T-helper 1 cell (primary cell): ENCODE measurements at places on chromosomes 3 and 15.

- DNase-seq = no peak
These were observed at the start of gene ANKDD1A for GRCh38 chr15:64911311-64912186. Gene ANKDD1A (plus strand): TSS chr15:64911902. CDS start chr15:64911931, 29 bp downstream.

- DNase-seq = peak; percentile 14
These were observed 718 bp downstream of the BNIP2 start for GRCh38 chr15:59688423-59688781.

DNA sequence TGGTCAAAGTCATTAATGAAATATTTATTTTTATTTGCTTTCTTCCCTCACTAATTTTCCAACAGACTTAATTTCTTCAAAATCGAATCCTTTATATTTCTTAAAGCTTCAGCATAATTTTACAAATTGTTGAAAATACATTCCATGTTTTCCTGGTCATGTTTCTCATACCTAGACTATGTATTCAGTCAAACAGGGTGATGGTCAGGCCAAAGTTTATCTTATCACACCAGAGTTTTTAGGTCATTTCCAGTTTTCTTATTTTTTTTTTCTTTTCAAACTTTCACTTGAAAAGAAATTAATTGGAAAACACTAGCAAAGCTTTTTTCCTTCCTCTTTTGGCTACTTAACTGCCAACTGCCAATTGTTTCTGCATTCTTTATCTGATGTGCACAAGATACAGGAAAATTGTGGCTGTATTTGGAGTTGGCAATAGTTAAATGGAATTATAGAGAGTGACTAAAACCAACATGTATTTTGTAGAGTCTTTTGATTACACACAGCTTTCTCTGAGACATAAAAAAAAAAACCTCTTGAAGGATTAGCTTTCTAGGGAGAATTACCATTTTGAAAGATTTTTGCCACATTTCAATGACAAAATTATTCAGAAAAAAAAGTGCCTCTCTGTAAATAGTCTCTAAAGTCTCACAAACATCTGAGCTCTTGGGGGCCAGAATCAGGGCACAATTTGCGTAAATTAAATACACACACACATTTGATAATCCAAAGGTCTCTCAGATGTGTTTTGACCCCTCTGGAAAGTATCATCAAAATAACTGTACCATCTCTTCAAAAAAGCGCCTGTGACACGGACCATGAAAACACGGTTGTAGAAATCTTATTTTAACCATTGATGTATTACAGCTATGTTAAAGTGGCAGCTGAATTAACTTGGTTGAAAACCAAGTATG is 603.2 kb upstream of the KCNMB2 start:
- DNase-seq = no peak

DNA sequence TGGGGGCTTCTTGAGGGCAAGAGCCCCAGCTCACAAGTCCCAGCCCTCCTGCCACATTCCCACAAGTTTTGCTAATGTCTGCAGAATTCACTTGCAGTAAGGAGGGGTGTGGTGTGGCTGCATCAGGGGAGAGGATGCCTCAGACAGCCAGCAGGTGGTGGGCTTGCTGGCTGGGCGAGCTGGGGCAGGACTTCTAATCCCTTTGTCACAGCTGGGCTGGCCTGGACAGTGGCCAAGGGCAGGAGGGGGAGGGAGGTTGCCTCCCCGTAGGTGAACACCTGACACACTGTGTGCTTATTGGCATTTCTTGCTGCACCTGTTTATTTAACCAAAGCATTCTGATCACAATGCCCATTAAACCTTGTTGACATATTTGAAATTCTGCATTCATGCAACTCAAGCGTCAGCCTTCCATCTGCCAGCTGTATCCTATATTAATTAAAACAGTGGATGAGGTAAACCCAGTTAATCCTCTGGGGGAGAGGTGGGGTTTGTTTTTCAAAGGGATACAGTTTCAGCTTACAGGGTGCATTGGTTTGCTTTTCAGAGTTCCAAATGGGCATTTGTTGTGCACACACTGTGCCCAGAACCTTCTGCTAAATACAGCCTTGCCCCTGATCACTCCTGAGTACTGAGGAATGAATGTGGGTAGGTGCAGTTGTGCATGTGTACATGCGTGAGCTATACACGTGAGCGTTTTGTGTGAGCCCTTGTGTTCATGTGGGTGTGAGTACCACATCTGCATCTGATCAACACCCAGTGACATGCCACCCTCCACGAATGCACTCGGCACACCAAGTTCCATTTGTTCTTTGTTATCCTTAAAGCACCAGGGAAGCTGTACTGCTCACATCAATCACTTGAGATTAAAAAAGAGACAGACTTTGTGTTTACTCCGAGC is 268.7 kb downstream of the XXYLT1 start:
- DNase-seq = peak; percentile 11

GRCh38 chr3:112770032-112770626 is 76.5 kb downstream of the CD200R1L start:
- DNase-seq = no peak

DNA sequence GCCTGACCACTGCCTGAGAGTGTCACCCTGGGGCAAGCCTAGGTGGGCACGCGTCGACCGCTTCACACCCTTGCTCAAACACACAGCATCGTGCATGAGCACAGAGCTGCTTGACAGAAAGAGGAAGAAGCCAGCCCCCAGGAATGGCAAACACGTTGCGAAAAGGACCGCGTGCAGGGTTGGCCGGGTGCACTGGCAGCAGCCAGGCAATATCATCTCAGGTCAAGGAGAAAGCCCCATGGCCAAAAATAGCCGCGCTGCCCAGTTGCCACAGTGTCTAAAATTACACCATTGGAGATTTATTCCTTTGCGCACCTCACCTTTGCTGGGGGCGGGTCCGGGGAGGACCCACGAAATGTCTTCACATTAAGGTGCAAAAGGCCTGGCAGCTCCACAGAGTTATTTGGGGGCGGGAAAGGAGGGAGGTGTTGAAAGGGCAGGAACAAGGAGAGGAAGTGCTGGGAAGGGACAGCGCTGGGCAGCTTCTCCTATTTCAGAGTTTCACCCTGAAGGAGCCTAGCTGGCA is 44.7 kb upstream of the NR2F2 start:
- no peak for DNase-seq

- no peak for DNase-seq
These were observed 18.2 kb upstream of the EHHADH start for GRCh38 chr3:185272033-185272432.

GRCh38 chr3:186361762-186362536 is at the start of gene DGKG:
Gene DGKG (minus strand): TSS chr3:186362234. CDS start chr3:186320459, 41,775 bp downstream.
- no peak for DNase-seq

DNA sequence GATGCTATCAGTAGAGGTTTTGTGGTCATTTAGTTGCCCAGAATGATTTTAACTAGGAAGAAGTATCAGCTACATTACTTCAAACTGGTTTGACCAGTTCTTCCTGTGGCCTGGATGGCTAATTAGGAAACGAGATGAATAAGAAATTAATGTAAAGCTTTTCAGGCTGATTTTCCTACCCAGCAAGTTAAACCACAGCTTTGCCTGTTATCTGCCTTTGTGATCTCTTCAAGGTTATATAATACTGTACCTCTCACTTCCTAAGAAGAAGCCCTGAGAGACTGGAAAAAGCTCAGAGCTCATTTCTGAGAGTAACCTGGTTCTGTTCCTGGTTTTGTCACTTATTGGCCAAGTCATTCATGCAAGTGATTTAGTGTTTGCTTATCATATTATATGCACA is 782.2 kb upstream of the GOLIM4 start:
- no peak for DNase-seq

GRCh38 chr3:174331095-174331800 is 527.9 kb upstream of the NAALADL2 start:
- no peak for DNase-seq

DNA sequence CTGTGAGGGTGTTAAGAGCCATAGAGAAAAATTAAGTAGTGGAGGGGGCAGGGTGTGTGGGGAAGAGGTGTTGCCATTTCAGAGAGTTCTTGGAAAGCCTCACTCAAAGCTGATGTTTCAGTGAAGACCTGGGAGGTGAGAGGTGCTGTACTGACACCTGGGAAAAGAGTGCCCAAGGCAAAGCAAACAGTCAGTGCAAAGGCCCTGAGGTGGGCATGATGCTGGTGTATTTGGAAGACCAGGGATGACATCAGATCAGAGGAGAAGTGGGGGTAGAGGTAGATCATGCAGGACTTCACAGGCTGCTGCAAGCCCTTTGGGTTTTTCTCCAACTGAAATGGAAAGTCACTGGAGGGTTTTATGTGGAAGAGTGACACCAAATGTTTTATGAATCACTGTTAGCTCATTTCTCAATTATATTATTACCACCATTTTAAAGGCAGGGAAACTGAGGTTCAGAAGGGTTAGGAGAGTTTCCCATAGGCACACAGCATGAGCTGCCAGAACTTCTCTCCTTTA is 42.8 kb upstream of the SMAD3 start:
- DNase-seq = no peak

DNA sequence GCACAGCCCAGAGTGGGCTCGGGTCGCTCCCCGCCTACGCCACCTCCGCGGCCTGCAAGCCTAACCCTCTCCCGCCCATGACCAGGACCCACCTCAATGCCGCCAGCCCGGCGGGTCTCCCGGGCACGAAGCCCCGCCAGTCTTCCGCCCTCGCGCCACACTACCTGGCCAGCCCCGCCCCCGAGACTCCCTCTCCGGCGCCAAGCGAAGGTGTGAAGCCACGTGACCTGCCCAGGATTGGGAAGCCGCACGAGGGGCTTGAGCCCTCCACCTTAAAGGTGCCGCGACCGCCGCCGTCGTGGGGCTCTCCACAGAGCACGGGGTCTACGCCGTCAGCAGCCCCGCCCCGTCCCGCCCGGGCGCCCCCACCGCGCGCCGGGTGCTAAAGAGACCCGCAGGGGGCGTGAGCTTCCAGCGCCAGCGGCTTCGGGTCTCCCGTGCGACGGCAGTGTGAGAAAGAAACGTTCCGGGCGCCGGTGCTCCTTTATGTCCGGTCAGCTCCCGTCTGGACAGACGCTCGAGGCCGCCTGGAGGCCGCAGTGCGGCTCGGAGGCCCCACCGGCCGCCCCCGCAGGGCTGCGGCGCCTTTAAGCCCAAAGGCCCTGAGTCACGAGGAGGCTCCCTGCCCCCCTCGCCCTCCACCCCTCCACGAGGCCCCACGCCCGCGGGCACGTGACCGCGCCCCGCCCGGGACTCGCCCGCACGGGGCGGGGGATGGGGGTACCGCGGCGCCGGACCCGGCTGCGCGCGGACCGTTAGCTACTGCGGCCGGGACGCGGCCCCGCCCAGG is at the start of gene CPEB1:
Gene CPEB1, minus strand, starts transcription at position 319 of the 790 bp plus-strand sequence. CDS start 18,904 bp downstream, outside the sequence.
- no peak for DNase-seq

- no peak for DNase-seq
These were observed 20.1 kb downstream of the DIPK2A start for GRCh38 chr3:143991713-143992112.

GRCh38 chr3:189001559-189001958 is 170.2 kb upstream of the TPRG1 start:
- DNase-seq = no peak

GRCh38 chr15:43922021-43922420 is 95.2 kb downstream of the WDR76 start:
- DNase-seq = no peak

- DNase-seq = no peak
These were observed 1.4 kb downstream of the UACA start for GRCh38 chr15:70761931-70762468.

DNA sequence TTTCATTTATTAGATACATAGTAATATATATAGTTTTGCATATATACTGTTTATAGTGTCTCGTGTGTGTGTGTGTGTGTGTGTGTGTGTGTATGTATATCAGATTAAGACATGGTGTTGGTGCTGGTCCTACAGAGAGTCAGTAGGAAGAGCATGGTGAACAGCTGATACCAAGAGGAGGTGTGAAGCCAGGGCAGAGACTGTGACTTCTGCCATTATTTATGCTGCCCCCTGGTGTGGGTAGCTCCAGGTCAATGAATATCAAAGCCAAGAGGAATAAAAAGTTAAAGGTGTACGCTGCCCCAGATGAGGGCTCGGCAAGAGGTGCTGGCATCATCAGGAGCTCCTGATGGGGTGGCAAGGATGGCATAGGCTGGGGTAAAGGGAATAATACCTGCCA is 299.5 kb upstream of the RASGRP1 start:
- no peak for DNase-seq

DNA sequence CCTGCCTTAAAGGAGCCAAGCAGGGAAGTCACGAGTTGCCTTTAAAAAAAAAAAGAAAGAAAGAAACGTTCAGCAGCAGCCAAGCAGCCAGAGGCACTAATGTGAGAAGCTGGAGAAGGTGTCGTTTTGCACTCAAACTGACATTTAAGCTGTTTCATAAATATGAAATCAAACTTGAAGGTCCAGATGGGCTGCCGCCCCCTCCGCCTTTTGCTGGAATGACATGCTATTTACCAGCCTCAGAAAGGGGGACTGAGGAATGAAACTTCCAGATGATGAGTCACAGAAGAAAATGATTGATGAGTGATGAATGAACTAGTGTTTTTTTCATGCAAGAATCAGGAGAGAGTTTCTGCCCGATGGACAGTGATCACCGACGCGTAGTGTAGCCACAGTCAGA is 396.8 kb downstream of the IGSF11 start:
- no peak for DNase-seq

GRCh38 chr3:88028876-88029275 is 29.9 kb downstream of the CGGBP1 start:
- no peak for DNase-seq

DNA sequence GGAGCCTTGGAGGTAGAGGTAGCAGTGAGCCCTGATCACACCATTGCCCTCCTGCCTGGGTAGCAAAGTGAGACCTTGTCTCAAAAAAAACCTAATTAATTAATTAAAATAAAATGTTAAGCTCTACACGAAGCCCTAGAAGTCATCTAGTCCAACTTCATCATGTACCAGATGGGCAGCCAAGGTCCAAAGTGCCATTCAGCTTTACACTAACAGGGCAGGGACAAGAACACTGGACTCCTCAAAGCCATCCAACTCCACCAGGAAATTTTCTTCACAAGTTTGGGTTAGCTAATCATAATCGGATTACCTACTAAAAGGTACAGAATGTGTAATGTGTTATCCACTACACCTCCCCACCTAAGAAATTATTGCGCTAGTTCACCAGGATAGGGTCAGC is 48.8 kb downstream of the WWTR1 start:
- no peak for DNase-seq

DNA sequence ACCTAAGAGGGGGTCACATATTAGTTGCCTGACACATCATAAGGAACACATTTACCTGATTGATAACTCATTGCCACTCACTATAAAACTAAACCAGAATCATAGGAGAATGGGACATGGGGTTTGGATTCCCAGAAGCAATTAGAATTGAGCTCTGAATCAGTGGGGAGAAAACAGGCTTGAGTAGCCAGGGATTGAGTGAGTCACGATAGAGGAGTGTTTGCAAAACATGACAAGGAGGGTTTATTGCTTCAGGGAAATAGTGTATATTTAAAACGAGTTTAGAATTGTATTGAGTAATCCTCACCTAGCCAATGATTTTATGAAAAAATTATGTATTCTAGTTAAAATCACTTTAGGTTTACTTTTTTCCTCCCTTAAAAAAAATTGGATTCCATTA is 101.1 kb upstream of the THRB start:
- no peak for DNase-seq

GRCh38 chr3:50340448-50341329 is at the start of gene RASSF1:
Gene RASSF1 (minus strand): TSS chr3:50340836. CDS start chr3:50340805, 31 bp downstream.
- peak; percentile 87 for DNase-seq

DNA sequence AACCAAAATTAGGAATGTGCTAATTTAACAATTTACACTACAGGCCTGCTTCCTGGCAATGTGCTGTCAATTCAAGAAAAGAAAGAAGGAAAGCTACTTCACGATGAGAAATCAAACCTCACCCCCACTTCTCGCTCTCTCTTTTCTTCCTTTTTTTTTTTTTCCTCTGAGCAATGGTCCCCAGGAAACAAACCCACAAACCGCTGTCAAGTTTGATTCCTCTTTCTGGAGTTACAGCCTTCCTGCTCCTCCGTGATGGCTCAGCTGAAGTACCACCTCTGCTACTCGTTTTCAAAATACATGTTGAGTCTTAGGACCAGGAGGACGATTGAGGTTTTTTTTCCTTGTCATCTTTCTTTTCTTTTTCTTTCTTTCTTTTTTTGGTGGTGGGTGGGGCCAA is 3.4 kb upstream of the TRIM71 start:
- no peak for DNase-seq
